ENCODE measurements at places on chromosomes 4 and X.

DNA sequence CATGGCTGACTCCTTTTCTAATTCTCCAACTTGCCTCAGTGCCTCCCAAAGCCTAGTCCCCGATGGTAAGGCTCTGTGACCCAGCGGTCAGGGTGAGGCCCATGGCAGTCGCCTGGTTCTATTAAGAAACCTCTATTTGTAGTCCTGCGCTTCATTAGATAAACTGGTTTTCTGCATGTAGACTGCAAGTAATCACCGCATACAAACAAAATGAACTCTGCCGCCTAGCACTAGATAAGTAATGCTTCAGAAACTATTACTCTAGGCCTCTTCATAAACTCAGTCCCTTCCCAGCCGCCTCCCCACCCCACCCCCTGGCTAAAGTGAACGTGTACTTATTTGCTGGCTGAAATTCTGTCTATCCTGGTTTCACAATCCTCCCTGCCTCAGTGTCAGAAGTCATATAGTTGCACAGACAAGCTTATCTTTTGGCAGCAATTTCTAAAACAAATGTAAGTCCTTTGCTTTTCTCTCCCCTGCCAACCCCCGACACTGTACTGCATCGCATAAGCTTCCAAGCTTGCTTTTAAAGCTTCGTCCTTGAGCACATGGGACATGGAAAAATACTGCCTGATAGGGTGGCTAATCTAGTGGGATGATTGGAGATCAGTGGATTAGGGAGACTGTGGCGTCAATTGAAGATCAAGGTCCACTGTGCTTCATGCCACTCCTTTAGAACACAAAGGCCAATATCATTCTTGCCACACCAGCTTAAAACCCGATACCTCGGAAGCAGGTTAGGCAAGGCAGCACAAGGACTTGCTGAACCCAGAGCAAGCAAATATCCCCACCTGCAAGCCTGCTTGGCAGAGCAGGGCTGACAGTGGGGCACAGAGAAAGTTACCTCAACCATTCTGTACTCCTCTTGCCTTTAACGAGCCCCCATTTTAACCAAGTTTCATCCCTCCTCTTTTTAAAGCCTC is 125.8 kb downstream of the IRF2 start:
- no peak for DNase-seq

DNA sequence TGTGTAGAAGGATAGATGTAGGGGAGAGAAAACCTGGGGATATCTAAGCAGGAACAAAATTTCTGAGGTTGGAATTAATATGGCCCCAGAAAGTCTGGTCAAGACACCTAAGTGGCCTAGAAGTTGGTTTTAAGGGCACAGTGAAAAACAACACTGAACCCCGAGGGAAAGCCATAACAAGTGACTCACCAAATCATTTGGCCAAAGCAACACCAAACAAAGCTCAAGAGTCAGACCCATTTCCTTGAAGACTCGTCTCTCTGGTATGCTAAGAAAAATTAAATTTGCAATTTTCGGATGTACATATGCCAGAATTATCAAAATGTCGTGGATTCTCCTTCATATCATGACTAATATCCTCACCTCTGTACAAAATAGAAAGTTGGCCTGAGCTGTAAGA is 162.9 kb downstream of the SMIM20 start:
- no peak for DNase-seq

GRCh38 chr4:161188578-161188977 is 975.2 kb downstream of the FSTL5 start:
- DNase-seq, result no peak

- DNase-seq, result no peak
Measured at GRCh38 chrX:125710403-125711062, 390.9 kb downstream of the TEX13C start.

DNA sequence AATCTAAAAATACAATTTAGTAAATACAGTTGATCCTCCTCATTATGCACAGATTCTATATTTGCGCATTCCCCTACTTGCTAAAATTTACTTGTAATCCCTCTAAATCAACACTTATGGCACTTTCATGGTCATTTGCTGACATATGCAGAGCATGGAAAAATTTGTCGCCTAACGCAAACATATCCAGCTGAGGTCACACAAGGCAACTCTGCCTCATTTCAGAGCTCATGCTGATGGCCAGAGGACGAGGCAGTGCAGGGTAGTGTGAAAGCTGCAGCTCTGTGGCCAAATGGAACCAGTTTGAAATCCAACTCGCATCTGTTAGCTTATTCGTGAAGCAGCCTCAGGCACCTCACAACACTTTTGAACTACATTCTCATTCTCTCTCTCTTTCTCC is 39.7 kb upstream of the KLHL2 start:
- DNase-seq, result no peak

GRCh38 chr4:123640271-123640670 is 243.7 kb downstream of the SPRY1 start:
- DNase-seq, result no peak

DNA sequence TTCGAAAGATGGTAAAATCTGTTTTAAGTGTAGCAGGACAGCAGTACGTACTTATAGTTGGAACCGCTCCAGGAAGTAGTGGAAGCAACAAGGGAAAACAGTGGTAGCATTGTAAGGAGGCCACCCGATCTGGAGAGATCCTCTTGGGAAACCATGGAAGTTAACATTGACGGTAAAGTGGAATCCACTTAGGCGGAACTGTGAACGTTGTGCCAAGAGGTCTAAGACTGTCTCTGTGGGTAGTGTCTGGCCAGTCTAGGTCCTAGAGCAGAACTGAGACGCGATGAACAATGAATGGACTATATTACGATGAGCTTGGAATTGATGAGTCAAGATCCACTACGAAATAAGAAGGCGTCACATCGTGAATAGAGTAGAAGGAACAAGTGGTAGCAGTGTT is 124.0 kb downstream of the TENM3 start:
- DNase-seq, result no peak

GRCh38 chrX:118345045-118345463 is 852 bp upstream of the WDR44 start:
- no peak for DNase-seq

- no peak for DNase-seq
Measured at GRCh38 chr4:40134206-40134917, 62.5 kb upstream of the RHOH start.

DNA sequence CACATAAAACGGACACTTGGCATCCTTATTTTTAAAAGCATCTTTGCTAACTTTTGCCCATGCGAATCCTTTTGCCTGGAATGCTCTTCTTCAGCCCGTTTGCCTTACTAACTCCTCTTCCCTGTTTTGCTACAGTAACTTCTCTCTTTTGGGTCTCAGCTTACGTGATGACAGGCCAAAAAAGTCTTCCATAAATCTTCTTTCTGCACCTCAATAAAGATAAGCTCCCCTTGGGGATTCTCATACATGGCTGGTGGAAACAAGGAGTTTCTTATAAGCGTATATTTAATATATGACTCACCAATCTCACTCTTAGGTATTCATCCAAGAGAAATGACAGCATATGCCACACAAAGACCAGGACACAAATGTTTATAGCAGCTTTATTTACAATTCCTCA is 192.7 kb downstream of the RCHY1 start:
- no peak for DNase-seq

Measured in activated T-cell treated with anti-CD3 and anti-CD28 coated beads, Interleukin-2, amount 50 U/mL, for 1 hour (primary cell).